ENCODE measurements at places on chromosomes 2 and 18.

DNA sequence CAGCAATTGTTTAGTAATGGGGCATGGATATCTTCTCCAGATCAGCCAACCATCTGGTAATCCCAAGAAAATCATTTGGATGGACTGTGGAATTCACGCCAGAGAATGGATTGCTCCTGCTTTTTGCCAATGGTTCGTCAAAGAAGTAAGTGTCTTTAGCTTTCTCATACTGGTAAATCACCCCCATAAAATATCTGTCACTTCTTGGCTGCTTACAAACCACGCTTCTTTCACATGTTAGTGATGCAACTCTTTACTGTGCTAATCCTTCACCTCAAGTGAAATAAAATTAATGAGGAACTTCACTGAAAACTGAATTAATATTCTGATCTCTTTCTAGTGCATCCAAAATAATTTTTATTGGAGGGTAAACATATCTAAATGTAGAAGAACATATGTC, 18.9 kb downstream of the CPO start:
- no peak for DNase-seq

GRCh38 chr2:29075894-29076705, 1.8 kb upstream of the PCARE start:
- no peak for DNase-seq

- DNase-seq: no peak
These were observed 60.7 kb downstream of the USP34 start for GRCh38 chr2:61410185-61410584.

DNA sequence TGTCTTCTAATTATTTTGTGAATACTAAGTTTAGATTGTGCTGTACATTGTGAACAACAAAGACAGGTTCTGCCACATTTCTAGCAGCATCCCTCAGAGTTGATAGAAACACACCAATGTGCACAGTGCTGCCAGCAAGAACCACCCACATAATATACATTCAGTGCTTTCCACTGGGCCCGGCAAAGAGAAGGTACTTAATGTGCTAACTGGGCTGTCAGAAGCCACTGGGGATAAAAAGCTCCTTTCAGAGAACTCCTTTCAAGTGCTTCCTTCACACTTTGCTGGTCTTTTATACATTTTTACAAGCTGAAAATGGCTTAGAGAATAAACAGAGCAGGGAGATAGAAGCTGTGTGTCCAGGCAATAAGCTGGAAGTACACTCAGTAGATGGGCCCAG, 58.0 kb upstream of the CAPN13 start:
- DNase-seq: no peak

- no peak for DNase-seq
These were observed 137.0 kb downstream of the MEIS1 start for GRCh38 chr2:66571918-66572317.

DNA sequence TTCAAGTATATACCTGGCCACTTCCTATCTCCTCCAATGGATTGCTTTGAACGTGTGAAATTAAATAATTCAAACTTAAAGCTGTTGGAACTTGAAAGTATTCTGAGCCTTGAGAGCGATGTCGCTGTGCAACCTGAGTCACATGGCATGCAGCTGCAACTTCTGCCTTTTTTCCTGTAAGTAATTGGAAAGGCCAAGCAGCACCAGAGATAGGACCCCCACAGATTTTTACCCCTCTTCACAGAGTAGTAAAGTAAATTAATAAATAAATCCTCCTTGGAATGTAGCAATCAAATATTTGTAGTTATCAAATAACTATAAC, 3.2 kb upstream of the RNF149 start:
- DNase-seq: no peak

Data from CMK (cell line).